GM12864 (cell line): ENCODE measurements at places on chromosomes 6 and 20.

- DNase-seq: no peak
Observed at GRCh38 chr6:21404577-21404976, 189.0 kb upstream of the SOX4 start.

- no peak for DNase-seq
Observed at GRCh38 chr6:43204271-43205105, 22.5 kb downstream of the CUL9 start.

DNA sequence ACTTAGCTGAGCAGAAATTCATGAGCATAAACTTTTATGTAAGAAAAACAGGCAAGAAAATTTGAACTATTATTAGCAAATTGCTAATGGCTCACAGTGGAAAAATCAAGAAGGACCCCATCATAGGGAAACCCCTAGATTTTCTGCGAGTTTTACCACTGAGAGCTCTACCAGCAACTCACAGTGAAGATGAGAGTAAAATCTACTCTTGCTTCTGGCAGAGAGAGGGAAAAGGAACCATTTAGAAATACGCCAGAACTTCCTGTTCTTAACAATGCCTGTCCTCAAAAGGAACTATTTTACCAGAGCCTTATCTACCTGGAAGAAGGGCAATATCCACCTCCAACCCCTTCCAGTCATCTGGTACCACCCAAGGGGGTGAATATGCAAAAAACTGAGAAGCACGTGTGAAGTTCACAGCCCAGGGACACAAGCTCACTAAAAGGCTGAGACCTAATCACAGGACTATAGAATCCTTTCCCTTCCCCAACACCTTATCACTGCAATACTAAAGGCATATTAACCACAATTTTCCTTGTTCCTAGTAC lies 34.4 kb upstream of the ASF1A start:
- no peak for DNase-seq

- DNase-seq: no peak
Observed at GRCh38 chr20:2804041-2804828, 3.8 kb upstream of the CPXM1 start.

DNA sequence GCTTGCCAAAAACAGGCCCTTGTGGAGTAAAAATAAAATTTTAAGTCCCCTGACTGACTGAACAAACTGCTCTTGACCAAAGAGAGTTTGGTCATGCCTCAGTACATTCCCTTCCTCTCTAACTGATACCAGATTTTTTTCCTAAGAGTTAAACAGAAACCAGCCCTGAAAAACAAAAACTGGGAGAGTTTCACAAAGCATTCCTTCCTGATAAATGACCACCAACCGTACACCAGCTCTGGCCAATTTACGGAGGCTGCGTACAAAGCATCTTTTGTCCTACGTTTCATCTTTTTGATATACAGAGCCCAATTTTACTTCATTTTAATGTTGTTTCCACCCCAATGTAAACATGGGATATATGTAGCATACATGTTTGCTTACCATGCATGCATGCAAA lies 477.4 kb upstream of the HTR1E start:
- DNase-seq: no peak

GRCh38 chr6:4870821-4871494 lies 94.8 kb downstream of the CDYL start:
- no peak for DNase-seq

DNA sequence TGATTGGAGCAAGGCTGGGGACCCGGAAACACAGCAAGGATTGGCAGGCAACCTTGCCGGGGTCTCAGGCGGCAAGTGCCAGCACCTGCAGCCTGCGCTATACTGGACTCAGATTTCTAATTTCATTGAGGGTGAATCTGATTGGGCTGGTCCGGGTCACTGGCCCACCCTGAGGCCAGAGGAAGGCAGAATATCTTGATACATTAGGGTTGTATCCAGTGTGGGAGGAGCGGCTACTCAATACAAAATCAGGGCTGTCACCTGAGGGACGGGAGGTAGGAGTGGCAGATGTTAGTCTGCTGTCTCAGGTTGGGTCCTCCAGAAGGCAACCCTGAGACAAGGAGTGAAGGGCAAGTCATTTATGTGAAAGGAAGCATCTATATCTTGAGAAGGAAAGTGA lies 40.7 kb downstream of the BFSP1 start:
- DNase-seq: no peak

- DNase-seq: no peak
Observed at GRCh38 chr6:52284131-52284459, 447 bp downstream of the MCM3 start.

GRCh38 chr6:33850296-33850695 lies 46.5 kb upstream of the MLN start:
- DNase-seq: no peak

DNA sequence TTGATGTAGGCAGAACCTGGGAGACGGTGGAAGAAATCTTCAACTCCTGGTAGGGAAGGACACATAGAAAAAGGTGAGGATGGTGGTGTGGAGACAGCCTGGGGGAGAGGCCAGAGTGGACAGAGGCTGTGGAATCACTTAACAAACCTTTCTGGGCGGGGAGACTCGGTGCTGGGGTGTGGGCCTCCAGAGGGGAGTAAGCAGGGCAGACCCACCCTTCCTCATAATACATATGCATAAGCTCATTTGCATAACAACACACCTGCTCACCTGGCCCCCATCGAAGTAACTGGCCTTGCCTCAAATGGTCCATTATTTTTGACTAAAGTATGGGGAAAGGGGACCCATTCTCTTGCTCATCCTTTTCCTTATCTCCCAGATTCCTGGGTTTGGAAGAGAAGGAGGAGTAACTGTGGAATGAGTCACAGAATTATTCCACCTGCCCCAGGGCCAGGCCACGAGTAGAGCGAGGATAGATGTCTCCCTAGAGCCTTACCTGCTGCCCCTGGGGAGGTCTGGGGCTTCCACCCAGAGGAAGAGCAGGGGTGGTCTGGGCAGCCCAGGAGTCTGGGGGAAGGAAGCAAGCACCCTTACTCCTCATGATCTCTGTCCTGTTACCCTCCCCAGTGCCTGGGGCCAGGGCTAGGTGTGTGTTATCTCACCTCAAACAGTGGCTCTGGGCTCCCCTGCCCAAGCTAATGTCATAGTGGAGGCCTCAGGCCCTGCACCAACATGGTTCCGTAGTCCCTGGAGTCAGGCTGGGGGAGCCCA lies 10.7 kb upstream of the VEGFA start:
- DNase-seq: no peak

DNA sequence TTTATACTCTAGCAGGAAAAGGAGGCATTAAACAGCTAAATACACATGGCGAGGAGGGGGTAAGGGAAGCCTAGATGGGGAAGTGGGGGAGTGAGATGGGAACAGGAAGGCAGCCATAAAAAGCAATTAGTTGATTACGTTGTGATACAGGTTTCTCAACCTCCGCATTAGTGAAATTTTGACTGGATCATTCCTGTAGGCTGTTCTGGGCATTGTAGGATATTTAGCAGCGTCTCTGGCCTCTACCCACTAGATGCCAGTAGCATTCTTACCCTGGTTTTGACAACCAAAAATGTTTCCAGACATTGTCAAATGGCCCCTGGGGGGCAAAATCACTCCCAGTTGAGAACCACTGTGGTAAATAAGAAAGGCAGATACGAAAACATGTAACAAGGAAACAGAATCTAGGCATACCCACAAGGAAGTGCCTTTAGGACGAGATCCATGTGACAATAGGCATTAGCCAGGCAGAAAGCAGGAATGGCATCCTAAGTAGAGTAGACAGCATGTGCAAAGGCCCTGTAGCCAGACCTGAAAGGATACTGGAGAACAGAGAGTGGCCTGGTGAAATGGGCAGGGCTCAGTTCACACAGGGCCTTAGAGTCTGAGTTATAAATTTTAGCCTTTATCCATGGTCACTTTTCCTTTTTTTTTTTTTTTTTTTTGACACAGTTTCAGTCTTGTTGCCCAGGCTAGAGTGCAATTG lies 25.8 kb upstream of the PTPN1 start:
- no peak for DNase-seq

DNA sequence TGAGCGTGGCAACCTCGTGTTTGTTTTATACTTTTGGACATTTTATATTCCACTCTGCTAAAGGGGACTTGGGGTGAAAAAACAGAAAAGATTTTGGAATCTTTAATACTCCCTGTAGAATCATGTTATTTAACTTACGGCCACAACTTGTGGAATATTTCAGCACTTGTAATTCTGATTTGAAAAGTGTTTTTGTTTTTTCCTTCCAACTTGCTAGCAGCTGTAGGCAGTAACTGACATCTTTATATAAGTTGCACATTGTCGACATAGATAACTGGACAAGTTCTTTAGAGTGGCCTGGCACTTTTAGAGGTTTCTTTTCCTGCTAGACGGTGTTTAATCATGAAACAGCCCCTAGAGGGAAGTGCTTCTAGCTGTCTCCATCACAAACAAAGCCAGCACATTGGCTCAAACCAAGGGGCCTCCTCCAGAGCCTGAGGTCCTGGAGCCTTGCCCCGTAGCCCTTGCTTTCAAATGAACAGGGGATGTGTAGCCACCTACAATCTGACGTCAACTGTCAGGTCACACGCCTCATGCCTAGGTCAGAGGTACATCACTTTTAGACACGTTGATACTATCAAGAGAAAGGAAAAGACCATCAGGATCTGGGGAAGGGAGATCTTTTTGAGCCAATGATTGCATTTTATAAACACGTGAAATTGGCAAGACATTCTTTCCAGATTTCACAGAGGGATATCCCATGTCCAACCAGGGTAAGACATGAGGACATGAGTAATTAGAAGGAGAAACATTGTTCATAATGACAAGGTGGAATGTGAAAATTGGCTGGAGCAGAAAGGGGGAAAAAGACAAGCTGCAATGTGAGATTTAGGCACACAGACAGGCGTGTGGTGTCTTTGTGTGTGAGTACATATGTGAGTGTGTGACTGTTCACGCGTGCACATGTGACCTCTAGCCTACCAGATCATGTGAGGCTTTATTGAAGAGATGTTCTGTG lies 92.1 kb downstream of the TXNDC5 start:
- no peak for DNase-seq

DNA sequence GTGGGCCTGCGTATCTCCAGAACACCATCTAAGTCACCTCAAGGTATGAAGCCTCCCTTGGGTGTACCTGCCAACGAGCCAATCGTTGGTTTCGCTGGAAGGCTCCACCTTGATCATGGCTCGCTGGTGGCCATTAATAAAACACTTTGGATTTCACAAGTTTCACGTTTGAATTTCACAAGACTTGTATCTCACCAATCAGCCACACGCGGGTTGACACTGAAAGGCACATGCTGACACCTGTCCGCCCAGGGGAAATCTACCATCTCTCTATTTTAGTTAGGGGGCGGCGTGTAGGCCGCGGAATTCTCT lies 586 bp upstream of the HMGA1 start:
- DNase-seq: no peak

- DNase-seq: no peak
Observed at GRCh38 chr6:52381249-52381648, 19.3 kb downstream of the PAQR8 start.

GRCh38 chr6:128275681-128276080 lies 244.7 kb downstream of the PTPRK start:
- DNase-seq: no peak

GRCh38 chr20:4064144-4064909 lies 49.0 kb upstream of the RNF24 start:
- DNase-seq: no peak

DNA sequence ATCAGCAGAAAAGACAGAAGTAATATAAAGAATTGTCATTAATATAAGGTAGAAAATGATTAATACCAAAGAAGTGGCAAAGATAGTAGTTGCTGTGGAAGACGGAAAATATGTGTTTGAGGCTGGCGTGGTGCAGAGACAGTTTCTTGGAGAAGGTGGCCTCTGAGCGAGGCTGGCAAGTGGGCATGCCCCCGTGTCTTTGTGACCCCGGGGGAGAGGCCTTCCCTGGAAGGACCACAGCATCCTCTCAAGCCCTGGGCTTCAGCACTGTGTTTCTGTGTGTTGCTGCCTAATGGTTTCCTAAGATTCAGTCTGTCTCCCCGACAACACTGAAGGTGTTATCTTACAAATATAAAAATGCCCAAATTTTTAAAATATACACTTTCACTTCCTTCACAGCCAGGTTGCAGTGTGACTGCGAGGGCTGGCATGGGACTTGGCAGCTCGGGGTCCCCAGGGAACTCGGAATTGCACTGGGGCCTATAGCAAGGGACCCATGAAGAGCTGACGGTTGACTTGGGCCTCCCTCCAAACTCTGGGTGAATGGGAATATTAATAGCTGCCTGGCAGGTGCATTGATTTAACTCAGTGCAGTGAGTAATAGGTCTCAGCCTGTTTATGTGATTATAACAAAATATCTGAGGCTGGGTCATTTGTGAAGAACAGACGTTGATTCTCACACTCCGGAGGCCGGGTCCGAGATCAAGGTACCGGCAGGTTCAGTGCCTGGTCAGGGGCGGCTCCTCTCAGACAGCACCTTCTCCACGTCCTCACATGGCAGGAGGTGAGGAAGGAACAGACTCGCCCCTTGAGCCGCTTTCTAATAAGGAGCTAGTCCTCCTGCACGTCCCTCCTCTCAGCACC lies 47.4 kb upstream of the AFDN start:
- no peak for DNase-seq

GRCh38 chr6:144993870-144994269 lies 708.7 kb downstream of the UTRN start:
- no peak for DNase-seq

DNA sequence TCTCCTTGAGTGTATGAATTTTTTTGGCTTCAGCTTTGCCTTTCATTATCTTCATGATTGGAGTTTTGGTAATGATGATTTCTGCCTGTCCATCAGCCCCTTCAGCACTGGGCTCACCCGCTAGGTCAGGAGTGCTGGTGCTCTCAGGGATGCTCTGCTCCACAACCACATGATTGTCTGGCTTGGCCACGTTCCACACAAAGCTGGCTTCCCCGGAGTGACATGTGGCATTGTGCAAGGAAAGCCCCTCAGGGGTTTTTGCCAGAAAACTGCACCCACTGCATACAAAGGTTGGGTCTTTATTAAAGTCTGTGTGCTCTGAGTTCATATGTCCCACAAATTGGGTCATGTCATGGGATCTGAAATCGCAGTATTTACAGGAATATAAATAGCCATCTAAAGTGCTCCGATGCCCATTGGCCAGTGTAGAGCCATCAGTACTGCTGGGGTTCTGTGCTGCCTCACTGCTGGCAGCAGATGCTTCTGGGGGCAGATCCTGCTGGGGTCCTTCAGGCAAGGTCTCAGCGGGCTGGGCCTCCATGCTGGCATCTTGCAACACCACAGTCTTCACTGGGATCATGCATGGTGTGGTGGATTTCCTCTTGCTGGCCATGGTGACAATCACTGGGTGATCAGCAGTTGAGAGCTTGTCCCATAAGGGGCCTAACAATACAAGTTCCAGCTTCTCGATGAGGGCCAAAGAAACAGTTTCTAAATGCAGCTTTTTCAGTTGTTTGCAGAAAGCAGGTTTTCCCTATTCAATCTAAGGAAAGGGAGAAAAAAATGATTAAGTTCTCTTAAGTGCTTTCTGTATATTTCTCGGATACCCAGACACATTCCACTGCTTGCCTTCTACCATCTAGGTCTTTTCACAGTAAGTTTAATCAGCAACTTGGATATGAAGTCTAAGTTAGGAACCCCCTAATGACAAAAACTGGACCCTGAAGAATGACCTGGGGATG lies 67.2 kb downstream of the PLCG1 start:
- no peak for DNase-seq
